ENCODE measurements at places on chromosomes 5 and 9.

GRCh38 chr5:107937204-107937603 is 266.5 kb upstream of the EFNA5 start:
- DNase-seq, result no peak

DNA sequence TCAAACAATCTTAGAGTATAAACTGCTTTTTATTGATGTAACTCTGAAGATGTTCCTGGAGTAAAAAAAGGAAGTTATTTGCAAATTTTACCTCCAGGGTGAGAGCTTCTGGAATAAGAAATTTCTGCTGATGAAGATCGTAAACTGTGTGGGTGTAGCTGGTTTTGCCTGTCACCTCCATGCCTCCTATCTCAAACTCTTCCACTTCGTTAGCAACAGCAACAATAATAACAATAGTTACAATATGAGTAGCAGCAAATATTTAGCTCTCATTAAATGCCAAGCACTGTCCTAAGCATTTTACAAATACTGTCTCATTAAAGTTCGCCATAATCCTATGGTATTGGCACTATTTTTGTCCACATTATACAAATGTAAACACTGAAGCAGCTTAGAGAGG is 57.9 kb downstream of the GCNT1 start:
- no peak for DNase-seq

- no peak for DNase-seq
Measured at GRCh38 chr5:142461028-142461590, 136.3 kb upstream of the SPRY4 start.

DNA sequence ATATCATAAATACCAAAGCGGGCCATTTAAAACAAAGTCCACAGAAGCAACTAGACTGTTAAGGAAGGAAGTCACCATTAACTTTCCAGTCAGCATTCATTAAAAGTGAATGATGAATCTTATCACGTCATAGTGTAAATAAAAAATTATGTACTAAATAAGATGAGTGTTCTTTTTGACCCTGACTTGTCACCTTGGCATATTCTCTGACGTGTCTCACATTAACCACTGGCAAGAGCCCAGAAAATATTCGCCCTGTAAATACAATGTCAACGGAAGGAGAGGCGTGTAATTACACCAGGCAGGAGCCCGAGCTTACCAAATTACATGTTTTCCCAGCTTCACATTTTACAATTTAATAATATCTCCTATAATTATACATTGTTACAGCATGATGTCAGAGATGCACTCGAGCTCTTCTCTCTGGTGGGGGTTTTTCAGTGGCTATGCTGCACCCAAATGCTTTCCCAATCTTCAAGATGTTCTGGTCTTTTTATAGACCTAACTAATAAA is 29.3 kb upstream of the UBE2QL1 start:
- no peak for DNase-seq

GRCh38 chr9:68505681-68506409 is 34.8 kb downstream of the TMEM252 start:
- no peak for DNase-seq

DNA sequence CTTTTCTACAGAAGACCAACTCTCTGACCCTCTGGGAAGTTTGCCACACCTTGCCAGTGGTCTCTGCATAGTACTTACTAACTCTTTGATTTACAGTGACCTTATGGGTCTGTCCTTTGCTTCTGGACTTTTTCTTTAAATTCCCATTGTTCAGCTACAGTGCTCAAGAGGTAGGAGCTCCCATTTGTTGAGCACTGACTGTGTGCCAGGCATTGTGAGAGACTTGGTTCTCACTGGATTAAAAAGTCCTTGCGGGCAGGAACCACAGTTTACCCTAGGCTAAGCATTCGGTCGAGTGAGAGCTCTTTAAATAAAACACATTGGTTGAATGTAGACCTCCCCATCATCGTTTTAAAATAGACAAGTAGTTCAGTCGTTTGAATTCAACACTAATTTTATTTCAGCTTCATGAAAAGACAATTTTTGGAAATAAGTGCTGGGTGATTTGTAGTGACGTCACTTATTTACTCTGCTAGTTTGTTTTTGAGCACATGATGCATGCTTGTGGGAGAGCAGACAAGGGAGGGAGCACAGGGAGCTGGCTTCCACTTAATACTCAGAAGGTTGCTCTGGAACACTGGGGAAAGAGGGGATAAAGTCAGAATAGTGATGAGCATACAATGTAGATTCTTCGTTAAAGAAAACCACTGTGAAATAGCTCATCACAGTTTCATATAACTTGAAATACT is 27.1 kb downstream of the RASGRF2 start:
- DNase-seq, result no peak

GRCh38 chr5:38621840-38622437 is 65.5 kb upstream of the LIFR start:
- no peak for DNase-seq
